ENCODE measurements at places on chromosomes 6 and 20.

- DNase-seq, result no peak
Observed at GRCh38 chr6:147238164-147238563, 33.9 kb downstream of the STXBP5 start.

DNA sequence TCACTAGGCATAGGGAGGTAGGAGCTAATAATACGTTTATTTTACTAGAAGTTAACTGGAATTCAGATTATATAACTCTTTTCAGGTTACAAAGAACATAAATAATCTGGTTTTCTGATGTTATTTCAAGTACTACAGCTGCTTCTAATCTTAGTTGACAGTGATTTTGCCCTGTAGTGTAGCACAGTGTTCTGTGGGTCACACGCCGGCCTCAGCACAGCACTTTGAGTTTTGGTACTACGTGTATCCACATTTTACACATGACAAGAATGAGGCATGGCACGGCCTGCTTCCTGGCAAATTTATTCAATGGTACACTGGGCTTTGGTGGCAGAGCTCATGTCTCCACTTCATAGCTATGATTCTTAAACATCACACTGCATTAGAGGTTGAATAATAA is 1.1 kb downstream of the HFE start:
- no peak for DNase-seq

DNA sequence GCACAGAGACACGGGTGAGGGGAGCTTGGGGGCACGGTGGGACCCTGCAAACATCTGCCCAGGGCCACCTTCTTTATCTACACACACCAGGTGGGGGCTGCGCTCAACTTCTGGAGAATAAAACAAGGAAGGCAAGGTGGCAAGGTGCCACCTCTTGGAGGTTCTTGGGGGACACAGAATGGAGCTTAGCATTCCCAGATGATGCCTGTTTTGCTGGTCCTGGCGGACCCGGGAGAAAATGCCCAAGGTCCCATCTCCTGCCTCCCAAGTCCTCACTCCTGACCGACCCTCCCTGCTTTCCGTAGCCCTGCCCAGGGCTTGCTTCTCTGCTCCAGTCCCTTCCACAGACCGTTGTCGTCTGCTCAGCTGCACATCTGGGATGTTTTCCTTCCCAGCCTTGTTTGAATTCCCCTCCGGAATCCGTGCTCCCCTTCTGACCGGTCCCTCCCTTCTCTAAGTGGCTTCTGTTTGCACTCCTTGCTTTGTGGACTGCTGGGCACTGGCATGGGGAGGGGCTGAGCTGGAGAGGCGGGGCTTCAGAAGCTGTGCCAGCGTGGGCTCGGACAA is 13.1 kb downstream of the ITPR3 start:
- DNase-seq, result no peak

DNA sequence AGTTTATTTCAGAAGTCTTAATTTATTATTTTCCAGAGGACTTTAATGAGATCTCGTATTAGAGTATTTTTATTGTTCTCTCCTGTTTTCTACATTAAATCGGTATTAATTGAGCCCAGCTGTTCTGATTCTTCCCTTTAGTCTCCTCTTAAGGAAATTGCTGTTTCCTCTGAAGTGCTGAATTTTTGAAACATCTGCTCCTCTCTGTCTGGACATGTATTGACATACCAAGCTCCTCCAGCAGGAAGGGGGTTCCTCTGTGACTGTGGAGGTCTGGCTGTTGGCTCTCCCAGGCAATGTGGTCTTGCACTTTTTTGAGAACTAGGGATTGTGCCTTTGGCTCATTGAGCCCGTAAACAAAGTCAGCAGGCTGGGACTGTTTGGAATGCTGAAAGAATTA is 74.9 kb downstream of the MAP3K4 start:
- DNase-seq, result no peak

DNA sequence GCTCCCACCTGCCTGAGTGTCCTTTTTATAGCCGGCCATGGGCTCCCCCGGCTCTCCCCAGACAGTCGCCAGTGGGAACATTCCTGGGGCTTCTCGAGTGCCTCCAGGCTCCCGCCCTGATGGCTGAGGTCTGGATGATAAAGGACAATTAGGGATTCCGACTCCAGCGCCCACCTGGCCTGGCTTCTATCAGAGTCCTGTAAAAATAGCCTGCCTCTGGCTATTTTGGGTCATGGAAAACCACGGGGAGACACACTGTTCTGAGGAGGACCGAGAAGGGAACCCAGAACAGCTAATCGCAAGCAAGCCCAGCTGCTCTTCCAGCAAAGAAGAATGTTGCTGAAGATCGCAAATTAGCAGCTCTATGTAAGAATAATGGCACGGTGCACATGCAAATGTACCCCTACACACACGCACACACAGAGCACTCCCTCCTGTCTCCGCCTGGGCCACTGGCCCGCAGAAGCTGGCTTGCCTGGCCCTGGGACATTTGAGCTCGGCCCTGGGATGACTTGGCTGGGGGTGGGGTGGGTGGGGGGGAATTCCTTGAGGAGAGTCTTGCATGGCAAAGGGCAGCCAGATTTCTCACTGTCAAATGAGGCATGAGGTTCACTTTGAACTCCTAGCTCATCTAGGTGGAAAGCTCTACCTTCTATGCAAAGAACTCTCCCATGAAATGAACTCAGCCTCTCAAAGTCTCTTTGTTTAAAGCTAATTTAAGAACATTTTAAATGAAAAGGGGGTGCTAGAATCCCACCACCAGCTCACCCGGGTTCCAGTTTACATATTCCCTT is 55.3 kb downstream of the CTCFL start:
- DNase-seq, result no peak

- no peak for DNase-seq
Observed at GRCh38 chr6:149334201-149334600, 16.7 kb downstream of the TAB2 start.

DNA sequence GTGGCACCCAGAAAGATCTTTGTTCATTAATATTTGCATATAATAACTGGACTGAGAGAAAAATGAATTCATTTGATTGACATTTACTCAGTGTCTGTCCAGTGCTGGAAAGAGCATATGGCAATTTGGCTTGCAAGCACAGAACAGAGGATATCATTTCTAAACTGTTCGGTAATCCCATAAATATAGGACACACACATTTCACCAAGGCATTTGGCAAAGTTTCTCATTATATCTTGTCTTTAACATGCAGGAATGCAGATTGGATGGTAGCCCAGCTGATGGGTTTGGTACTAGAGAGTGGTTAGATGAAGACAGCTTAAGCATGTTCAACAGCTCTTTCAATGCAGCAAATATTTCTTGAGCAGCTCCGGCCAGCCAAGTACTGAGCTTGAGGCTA is 259.2 kb downstream of the PRKN start:
- DNase-seq, result no peak

- DNase-seq, result no peak
Observed at GRCh38 chr6:150606168-150606591, 6.5 kb downstream of the PLEKHG1 start.

- DNase-seq, result peak; percentile 13
Observed at GRCh38 chr6:34791164-34791700, 651 bp upstream of the BLTP3A start.

DNA sequence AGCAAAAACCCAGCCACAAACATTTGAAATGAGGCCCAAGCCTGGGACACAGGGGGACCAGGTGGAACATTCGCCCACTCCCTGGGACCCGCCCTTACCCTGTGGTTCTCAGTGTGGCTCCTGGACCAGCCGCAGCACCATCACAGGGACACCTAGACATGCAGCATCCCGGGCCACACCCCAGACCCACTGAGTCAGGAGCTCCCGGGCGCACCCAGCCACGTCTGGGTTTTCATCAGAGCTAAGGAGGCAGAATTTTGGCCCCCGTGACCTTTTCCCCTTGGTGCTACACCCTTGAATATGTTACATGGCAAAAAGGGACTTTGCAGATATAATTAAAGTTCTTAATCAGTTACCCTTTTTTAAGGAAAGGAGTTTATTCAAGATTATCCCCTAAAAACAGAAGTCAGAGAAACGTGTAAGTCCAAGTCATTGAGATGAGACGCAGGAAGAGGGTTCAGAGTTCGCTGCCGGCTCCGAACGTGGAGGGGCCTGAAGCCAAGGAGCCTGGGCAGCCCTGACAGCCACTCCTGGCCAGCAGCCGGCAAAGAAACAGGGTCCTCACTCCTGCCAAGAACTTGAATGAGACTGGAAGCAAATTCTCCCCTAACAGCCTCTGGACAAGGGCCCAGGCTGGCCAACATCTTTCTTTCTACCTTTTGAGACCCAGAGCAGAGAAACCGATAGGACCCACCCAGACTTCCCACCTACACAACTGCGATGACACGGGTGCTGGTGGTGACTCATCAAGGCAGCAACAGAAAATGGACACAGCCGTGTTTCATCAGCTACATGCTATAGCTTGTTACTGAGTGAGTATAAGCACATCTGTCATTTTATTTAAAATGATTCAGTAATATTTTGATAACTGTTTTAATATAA is 25.3 kb downstream of the BFSP1 start:
- DNase-seq, result no peak

GRCh38 chr6:111114087-111114443 is 26.8 kb downstream of the SLC16A10 start:
- DNase-seq, result no peak

GRCh38 chr20:26214991-26215390 is 518.3 kb upstream of the ZNF337 start:
- DNase-seq, result no peak

- no peak for DNase-seq
Observed at GRCh38 chr6:99801805-99802204, 192.2 kb downstream of the MCHR2 start.

- DNase-seq, result no peak
Observed at GRCh38 chr20:14612391-14612790, 275.0 kb upstream of the FLRT3 start.

DNA sequence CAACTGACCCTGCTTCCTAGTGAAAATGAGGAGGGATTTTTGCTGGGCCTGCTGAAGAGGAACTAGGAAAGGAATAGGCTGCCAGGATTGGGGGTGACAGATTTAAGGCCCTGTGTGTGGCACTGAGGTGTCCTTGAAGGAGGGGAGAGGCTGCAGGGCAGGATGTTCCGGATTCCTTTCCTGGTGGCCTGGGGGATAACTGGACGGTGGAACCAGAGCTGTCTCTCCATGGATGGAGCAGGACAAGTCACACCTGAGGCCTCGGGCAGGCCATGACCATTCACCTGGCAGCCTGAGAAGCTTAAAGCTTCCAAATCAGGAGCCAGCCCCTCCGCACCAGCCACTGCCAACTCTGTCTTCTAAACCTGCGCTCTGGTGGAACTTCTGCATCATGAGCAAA is 56.0 kb upstream of the SLC22A23 start:
- DNase-seq, result no peak

- DNase-seq, result no peak
Observed at GRCh38 chr6:53984163-53984562, 127.1 kb upstream of the MLIP start.

GRCh38 chr20:871948-872347 is 38.4 kb downstream of the FAM110A start:
- no peak for DNase-seq

GRCh38 chr20:29079769-29080690 is 2177.4 kb upstream of the DEFB115 start:
- DNase-seq, result no peak

DNA sequence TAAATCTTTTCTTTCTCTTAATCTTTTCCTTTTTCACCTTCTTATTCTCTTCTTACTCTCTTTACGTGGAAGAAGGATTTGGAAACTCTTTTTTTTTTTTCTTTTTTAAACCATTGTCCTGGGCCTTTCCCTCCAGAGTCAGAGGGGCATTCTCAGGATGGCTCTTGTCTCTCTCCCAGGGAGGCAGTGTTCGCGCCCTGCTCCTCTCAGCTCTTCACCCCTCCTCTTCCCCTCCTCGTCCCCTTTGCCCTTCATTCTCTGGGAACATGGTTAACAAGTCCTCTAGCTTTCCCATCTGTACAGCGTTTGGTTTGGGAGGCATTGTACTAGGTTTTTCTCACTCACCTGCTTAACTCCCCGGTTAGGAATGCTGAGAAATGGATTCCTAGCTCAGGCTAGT is 52.0 kb upstream of the TFB1M start:
- DNase-seq, result no peak

DNA sequence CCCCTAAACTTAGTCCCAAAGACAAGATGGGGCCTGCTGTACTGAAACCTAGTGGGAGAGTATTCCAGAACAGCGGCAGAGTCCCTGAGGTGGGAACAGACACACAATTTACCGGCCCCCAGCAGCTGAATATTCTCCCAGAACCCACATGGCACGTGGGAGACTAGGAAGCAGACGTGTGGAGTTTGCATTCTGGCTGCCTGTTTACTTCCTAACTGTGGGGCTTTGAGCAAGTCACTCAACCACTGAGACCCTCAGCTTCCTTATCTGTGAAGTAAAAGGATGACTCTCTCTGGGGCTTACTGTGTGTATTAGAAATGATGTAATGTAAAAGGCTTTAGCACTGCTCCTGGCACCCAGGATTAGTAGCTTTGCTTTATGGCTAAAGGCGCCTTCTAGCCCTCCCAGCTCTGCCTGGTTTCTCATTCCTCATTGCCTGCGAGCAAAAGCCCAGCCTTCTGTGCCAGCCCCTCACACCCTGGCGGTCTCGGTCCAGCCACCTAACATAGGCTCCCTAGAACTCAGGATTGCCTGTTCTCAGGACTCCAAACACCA is 353.1 kb downstream of the CDC5L start:
- no peak for DNase-seq

All from activated T-helper 1 cell treated with anti-CD3 and anti-CD28 coated beads, Interleukin-2, amount 50 U/mL, for 16 hours (primary cell).